ENCODE measurements at places on chromosomes 6 and 20.

- peak; percentile 92 for DNase-seq
These were observed 58.4 kb downstream of the GJA10 start for GRCh38 chr6:89952686-89953085.

DNA sequence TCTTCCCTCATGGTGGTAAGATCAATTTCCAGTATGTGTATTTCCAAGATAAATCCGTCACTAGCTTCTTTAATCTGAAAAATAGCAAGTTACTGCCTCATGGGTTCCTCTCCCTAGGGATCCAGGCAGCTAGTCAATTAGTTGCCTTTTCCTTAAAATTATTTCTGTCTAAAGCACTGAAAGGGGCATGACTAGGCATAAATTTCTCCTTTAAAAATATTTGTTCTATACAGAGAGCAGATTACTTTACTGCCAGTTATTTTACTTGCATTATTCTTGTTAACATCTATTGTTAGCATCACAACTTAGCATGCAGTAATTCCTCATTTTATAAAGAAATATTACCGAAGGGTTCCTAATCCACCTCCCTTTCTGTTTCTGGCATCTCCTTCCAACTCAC is 1.4 kb downstream of the MTCL3 start:
- no peak for DNase-seq

DNA sequence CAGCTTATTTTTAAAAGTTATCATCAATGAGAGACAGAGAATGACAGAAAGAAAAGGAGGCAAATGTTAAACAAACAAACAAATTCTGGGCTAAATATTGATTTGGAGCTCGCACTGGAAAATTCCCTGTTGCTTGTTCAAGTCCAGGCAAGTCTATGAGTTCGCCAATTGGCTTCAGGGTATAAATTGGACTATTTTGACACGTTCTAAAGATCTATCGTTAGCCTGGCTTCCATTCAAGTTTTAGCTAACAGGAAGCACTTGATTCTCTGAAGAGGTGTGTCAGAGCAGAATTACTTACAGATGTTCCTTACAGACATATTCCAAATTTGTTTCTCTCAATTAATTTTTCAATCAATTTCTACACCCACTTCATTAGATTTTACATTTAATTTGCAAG is 15.8 kb upstream of the RFPL4B start:
- DNase-seq: peak; percentile 53

DNA sequence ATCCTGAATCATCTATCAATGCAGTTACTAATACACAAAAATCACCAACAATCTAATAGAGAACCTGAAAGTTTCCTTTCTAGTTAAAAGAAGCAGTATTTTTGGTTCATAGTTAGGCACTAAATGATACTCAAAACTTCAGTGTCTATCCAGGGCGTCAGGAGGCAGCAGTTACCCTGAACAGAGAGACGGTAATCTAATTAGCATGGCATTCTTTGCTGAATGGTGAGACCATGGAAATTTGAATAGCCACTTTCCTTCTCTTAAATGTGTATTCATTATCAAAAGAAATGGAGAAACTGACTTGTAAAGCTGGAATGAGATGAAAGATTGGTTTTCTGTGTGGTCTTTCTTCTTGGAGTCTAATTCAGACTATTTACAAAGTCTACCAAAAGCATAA is 146.6 kb upstream of the BMP5 start:
- DNase-seq: no peak

DNA sequence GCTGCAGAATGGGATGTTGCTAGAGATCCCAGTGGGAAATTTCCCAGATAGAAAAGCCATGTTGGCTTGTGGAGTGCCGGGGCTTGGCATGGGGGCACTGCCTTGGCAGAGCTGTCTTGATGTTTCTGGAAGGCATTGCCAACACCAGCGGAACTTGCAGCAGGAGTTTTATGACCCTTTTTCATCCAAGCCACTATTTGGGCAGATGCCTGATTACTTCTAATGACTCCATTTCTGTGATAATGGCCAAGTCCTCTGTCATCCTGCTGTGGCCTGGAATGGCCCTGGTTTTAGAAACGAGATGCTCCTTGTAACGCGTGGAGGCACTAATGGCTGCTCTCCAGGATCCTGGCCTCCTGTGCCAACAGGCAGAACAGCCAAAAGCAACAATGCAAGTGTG is 229.0 kb downstream of the ZNF217 start:
- DNase-seq: no peak

DNA sequence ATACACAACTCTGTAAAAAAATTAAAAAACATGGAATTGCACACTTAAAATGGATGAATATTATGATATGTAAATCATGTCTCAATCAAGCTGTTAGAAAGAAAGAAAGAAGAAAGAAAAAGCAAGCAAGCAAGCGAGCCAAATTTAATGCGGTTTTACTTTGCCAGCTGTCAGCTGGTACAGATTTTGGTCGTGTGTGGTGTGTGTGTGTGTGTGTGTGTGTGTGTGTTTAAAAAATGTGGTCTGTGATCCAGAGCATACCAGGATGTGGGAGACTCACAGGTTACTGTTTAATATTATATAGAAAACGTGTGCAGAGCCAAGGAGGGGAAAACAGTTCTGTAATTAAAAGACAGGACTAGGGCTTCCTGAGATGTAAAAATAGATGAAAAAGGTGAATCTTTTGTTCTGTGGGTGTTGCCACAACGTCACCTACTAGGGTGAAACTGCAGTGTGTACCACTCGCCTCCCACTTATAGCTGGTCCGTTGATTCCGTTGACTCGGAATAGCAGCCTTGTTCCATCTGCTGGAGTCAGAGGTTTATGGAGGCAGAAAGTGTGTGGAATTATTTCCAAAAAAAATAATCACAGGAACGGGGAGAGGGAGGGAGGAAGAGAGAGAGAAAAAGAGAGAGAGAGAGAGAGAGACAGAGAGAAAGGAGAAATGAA is 197.7 kb downstream of the BCAS1 start:
- no peak for DNase-seq

DNA sequence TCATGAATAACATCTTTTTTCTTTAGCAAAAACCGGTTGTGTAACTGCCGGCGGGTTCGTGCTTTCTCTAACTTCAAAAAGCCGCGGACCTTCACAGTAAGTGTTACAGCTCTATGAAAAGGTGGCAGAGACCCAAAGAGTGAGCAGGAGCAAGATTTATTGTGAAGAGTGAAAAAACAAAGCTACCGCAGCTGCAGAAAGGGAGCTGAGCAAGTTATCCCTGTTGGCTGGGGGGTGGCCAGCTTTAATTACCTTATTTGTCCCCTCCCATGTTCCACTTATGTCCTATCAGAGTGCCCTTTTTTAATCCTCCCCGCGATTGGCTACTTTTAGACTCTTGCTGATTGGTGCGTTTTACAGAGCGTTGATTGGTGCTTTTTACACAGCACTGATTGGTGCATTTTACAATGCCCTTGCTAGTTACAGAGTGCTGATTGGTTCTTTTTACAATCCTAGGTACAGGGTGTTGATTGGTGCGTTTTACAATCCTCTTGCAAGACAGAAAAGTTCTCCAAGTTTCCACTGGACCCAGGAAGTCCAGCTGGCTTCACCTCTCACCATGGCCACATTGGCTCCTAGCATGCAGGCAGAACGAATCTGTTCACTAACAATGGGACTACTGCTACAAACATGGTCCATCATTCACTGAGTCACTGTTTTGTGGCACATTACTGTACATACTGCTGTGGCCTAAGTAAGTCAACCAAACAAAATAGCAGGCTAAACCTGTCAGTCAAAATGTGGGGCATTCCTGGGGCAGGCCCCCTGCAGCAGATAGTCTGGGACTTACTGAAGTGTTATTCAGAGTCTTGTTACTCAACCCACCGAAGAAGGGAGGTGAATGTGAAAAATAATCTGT is 52.8 kb downstream of the MYLIP start:
- DNase-seq: no peak

DNA sequence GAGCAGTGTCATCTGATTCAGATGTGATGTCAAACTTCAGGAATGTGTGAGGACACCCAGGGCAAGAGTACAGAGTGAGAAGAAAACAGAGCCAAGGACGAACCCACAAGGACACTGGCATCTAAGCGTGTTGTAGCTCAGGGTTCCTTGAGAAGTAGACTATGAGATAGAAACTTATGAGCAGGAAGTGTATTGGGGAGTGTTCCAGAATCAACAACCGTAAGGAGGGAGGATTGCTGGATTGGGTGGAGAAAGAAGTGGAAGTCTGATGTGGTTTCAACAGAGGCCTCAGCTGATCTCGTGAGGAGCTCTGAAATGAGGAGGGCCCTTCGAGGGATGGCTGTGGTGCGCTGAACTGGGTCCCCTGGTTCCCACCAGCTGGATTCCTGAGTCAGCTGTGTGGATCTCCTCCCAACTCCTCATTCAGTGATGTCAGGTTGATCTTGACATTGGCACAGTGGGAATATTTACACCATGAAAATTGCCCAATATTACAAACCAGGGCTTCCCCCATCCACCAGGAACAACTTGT is 25.7 kb upstream of the IGF2R start:
- DNase-seq: peak; percentile 83

GRCh38 chr6:143542888-143543287 is 31.4 kb upstream of the FUCA2 start:
- DNase-seq: peak; percentile 14

GRCh38 chr20:11814267-11814666 is 103.4 kb upstream of the BTBD3 start:
- DNase-seq: peak; percentile 85

DNA sequence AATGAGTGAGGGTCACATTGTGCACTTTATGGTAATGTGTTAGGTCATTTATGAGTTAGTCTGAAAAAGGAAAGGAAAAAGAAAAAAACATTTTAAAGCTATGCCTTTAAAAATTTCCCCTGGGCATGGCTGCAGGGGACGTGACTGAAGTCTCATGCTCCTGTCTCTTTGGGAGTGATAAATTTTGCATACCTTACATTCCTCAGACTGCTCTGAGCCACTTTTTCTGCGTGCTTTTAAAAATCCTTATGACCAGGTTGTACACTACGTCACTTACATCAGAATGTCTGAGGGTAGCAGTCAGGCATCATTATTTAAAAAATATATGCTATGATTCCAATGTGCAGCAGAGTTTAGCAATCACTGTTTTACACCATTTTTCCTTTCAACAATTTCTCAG is 121.2 kb downstream of the RFPL4B start:
- peak; percentile 95 for DNase-seq

GRCh38 chr6:131758920-131759319 is 48.1 kb upstream of the CTAGE9 start:
- no peak for DNase-seq

- peak; percentile 23 for DNase-seq
These were observed 172.0 kb downstream of the MYLK4 start for GRCh38 chr6:2578767-2579166.

DNA sequence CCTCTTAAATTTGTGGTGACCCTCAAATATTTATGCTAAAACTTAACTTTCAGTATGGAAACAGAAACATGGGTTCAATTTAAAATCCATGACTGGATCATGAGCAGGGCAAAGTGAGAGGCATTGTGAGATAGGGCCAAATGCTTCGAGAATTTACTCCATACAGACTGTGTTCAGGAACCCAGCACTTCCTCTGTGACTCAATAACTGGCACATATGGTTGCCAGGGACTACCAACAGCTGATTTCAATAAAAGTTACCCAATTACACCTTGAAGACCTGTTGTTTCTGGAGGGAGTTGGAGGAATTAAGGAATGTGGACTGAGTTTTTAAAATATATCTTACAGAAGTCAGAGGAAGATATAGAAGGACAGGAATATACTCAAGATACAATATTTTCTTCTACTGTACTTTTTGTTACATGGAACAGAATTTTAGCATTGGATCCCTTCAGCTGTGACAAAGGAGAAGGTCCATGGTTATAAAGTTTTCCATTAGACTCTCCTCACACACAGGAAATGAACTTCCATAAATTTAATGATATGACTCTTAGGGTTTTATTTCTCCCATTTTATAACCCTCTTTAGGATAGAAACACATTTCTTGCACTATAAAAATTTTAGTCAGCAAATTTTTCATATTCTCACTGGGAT is 258.5 kb downstream of the KHDC1L start:
- peak; percentile 35 for DNase-seq

DNA sequence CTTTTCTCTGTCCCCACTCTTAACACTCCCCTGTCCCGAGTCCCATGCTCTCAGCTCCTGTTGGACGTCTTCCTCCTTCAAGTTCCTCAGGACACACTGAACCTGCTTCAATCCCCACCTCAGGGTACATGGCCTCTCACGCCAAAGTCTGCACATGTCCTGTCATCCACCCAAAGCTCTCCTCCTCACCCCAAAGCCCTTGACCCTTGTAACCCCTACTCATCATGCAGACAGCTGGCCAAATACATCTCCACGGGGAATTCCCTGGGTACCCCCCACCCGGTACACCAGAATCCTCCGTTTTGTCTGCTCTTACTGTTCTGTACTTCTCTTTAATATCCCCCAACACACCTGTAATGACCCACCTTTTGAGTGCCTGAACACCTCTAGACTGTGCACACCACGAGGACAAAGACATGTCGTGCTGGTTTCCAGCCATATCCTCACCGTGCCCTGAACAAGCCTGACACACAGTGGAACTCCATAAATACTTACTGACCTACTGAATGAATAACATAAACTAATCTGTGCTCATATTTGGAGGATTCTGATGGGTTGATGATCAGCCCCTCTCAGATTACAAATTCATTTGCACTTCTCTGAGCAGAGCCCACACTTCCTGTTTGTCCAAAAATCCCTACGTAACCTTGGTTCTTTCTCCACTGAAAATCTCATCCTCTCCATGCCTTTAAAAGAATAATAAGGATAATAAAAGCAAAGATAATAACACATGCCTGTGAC is 66.8 kb upstream of the EYA2 start:
- no peak for DNase-seq

DNA sequence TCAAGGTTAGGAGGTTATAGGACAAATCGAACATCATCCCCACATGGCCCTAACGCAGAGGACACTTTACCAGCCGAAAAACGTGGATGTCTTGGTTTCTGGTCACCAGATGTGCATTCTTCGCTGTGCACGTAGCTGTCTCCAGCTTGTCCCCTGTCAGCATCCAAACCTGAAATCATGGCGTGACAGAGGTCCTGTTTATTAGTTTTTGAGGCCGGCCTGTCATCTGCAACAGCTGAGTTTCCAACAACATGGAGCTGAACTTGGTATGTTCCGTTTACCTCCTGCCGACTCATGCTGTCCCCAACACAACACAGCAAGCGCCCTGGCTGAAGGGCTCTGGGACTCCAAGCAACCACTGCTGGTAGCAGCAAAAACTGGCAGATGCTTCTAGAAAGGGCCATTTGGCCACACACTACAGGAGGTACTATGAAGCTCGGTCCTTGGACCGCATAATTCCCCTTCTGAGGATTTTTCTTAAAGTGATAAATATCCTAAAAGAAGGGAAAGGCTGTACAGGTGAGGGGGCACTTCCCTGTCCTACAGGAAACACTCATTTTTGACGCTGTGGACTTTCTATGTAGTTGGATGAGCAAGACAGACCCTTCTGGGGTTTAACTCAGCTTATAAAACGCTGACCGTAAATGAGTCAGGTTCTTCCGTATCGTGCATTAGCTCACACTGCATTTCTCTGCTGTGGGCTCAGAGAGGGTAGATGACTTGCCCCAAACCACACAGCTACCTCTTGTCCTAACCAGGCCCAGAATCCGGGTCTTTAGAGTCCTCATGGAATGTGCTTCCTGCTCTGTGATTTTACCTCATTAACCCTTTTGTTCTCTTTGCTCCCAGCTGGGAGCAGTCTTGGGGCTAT is 79.7 kb upstream of the NFATC2 start:
- DNase-seq: peak; percentile 14
